HFFc6 (cell line): ENCODE measurements at places on chromosomes 3 and 15. TPM values are rescaled to one million over a fixed set of nuclear protein-coding genes. Genes with fewer than 3 reads are reported as not detected.

The INAFM2 gene
- total RNA-seq: 23.3 to 27.9 TPM (median 24.1 TPM) in 3 replicates

The C2CD4B gene
- not detected in 3 replicates for total RNA-seq

The PCBP4 gene
- 98.6 and 127 TPM in 2 replicates for total RNA-seq

The CAMKV gene
- not detected in 3 replicates for total RNA-seq

The TIPIN gene
- 8.5 to 15.7 TPM (median 14.6 TPM) in 3 replicates for total RNA-seq

The RBP2 gene
- not detected in 3 replicates for total RNA-seq

The IMPG2 gene
- total RNA-seq: 0.03 and 0.06 TPM in 2 replicates

The SUCNR1 gene
- total RNA-seq: not detected in 3 replicates

The WNT5A gene
- 261 to 380 TPM (median 338 TPM) in 3 replicates for total RNA-seq

The CHRM5 gene
- total RNA-seq: not detected in 3 replicates

- DNase-seq: no peak
Measured at GRCh38 chr15:41553731-41554130, 5.3 kb upstream of the TYRO3 start.

- no peak for DNase-seq
Measured at GRCh38 chr15:30889196-30889595, 14.5 kb upstream of the FAN1 start.

DNA sequence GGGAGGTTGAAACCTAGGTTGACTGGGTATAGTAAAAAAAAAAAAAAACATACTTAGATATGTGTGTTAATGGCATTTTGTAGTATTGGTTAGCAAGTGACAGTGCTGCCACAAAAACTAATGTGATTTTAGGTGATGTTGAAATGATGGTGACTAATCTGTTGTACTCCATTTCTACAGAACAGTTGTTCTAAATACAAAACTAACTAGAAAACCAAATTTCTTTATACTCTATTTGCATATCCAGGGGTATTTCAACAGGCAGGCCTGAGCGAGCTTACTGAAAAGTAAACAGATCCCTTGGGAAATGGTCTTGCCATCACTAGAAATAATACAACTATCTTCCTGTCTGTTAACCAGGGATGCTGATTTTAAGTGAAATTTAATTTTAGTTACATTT, 20.5 kb downstream of the TSC22D2 start:
- DNase-seq: no peak

GRCh38 chr15:52480990-52481389, 47.7 kb downstream of the MYO5A start:
- DNase-seq: no peak

GRCh38 chr15:66594836-66595235, 29.0 kb upstream of the LCTL start:
- no peak for DNase-seq

- DNase-seq: no peak
Measured at GRCh38 chr15:66123799-66124198, 129.8 kb downstream of the MEGF11 start.

- DNase-seq: no peak
Measured at GRCh38 chr3:147387885-147388699, 18.3 kb downstream of the ZIC4 start.

DNA sequence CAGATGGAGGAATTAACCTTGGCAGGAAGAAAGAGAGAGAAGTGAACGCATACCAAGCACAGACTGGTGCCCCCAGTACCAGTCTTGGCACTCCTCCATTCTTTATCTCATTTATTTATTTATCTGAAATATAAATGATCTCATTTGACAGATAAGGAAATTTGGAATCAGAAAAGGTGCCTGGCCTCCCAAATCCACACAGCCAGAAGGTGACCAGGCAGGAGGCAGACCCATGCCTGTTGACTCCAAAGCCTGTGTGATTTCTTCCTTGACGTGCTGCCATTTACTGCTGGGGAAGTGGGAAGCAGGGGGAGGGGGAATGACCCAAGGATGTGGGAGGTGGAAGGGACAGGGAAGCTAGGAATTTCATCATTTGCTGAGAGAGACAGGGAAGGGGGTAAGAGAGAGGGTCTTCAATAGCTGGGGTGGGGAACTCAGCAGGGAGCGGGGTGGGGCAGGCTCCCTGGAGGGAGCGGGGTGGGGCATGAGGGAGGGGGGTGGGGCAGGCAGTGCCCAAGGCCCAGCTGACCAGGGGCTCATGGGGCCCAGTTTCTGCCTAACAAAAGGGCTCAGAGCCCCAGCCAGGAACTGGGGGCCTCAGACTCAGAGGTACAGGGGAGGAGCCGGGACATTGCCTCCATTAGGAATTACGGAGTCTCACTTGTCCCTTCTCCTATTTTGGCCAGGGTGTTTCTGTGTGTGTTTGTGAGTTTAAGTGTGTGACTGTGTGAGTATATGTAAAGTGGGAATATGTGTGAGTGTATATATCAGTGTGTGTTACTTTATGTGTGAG, 63.0 kb downstream of the MINAR1 start:
- DNase-seq: no peak

DNA sequence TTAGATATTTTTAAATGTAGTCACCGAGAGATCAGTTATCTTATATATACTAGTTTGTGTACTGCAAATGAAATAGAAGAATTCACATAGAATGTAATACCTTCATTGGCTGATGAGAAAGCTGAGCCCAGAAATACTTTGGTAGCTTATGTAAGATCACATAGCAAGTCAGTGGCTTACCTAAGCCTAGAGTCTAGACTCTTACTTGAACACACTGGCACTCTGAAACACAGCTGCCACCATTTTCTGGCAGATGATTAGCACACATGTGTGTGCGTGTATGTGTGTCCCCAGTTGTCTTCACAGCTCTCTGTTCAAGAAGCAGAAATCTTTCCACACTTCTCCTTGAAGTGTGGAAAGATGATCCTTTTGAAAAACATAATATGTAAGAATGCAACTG, 124.3 kb downstream of the NEO1 start:
- no peak for DNase-seq

DNA sequence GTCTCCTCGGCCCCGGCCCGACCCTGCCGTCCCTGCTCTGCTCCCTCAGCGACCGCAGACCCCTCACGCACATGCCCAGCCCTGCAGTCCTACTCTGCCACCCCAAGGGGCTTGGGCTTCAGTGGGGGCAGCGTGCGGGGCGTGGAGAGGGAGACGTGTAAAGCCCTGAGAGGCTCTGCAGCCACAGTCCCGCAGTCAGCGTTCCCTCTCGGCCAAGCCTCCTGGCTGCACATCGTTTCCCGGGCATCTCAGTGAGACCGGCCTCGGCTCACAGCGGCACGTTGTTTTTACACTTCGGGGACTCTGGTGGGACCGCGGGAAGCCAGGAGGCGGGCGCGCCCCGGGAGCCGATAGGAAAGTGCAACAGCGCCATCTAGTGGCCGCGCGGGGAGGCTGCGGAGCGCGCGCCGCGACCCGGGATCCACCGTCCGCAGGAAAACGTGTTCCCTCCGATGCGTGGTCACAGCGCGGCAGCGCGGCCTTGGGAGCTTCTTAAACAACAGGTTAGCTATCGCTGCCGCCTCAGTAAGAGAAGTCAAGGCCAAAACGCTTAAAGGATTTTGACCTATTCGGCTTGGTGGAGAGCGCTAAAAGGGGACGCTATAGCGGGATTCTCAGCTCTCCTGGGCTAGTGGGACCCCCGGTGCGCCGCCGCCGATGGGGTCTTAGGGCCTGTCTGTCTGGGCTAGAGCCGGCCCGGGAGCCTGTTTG, 226.8 kb upstream of the IGF1R start:
- DNase-seq: peak; percentile 14

DNA sequence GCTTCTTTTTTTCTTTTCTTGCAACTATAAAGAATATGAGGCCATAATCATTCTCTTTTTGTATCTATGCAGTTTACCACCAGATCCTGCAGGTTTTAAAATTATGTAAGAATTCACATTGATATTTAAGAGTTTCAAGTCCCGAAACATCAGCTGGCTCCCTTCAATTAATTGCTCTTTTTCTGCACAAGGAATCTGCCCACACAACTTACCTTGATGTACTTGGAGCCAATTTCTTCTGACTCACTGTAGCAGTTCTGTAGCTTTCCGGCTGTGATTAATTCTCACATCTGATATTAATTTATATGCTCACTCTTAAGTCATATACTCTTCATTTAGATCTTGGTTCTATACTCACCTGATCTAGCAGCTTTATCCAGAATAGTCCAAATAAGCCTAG, 781.8 kb downstream of the CADM2 start:
- DNase-seq: no peak

GRCh38 chr3:171286580-171287249, 173.5 kb downstream of the TNIK start:
- DNase-seq: no peak

GRCh38 chr3:187831125-187832051, 86.1 kb upstream of the BCL6 start:
- no peak for DNase-seq

DNA sequence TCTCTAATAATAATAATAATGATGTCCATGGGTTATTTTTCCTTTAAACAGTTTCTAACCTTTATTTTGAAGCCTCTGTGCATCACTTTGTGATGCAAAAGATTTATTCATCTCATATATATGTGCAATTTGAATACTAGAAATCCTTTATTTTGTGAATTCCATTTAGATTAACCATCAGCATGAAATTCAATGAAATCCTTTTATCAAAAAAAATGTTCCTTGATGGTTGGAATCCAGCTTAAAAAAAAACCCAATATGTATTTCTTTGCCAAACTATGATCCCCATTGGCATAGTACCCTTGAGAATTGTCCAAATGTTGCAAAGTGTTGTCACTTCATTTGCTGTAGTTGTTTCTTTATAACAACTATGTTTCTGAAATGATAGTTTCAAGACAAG, 7.4 kb downstream of the TBC1D23 start:
- no peak for DNase-seq

DNA sequence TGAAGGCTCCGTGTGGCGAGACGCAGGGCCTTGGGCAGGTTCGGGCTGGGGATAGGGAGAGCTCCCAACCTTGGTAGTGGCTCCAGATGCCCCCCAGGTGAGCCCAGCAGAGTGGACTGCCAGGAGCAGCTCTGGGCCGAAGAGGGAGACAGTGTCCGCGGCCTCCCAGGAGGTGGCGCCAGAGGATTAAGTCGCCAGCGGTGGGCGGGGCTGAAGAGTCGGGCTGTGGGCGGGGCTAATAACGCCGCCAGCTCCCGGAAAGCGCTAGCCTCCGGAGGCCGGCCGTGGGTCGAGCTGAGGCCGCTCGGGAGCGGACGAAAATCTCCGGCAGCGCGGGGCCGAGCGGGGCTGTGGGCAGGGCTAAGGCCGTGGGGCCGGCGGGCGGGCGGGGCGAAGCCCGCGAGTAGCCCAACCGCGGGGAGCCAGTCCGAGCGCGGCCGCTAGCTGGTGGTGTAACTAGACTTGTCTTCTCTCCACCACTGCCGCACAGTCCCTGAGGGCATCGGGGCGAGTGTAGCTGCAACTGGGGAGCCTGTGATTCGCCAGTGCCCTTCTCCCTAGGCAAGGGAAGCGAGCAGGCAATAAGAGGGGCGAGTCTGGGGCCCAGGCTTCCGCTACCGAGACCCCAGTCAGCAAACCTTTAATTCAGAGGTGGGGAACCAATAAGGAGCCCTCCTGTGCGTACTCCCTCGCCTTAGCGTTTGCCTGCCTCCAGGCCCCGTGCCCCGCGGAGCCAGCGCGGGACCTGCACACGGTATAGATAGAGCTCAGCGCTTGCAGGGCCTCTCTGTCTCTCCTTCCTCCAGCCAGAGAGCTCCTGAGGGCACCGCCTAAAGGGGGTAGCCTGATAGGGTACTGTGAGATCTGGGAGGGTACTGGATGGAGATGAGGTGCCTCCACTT, 14.4 kb upstream of the BSN start:
- peak; percentile 92 for DNase-seq

- no peak for DNase-seq
Measured at GRCh38 chr3:196868297-196868661, 559 bp downstream of the SENP5 start.
